ENCODE measurements at places on chromosomes 6 and 20. TPM values are rescaled to one million over a fixed set of nuclear protein-coding genes. Genes with fewer than 3 reads are reported as not detected.

DNA sequence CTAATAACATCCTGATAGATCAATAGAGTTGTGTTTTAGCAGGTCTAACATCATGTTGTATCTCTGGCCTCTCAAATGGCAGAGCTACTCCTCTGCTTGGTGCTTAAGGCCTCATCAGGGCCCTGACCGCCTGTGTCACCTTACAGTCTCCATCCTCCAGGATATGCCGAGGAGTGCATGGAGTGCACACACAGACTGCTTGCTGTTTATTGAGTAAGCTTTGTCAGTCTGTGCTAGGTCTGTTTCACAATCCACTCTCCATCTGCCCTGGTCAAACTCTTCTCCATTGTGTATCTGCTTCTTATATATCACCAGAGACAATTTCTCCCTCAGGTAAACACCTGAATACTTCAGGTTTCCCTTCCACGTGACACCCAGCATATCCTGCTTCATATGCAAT, 136.1 kb downstream of the SLC24A3 start:
- no peak overlapping the region for H3K27ac ChIP-seq
- no peaks in the 10 kb centered on the region for H3K27me3 ChIP-seq
- no peak for DNase-seq

DNA sequence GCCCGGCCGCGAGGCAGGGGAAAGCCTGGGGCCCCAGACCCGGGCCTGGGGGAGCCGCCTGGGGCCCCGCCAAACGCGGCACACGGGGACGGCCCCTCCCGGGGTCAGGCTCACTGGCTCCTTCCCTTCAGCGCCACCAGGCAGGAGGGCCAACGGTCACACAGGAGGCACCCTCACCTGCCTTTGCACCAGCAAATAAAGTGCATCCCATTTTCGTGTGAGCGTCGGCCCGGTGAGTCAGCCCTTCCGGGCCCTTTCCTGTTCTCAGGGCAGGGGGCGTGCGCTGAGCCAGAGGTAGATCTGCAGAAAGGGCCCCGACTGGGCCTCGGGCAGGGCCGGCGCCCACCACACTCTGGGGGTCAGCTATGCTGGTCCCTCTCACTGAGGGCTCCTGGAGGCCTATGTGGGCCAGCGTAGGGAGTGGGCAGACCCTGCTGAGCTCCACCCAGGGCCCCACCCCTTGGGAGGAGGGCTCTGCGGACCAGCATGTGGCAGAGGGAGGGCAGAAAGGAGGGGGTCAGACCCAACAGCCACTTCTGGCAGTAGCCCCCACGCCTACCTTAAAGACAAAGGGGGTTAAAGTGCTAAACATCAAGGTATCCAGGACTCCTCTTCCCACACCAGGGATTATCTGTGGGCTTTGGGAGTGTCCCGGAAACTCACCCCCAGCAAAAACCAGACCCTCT, 931 bp upstream of the UCKL1 start:
- peak overlapping the region; percentile 88 for H3K4me3 ChIP-seq
- no peaks in the 10 kb centered on the region for H3K27me3 ChIP-seq
- H3K4me1 ChIP-seq, result peaks cover 41% of the 10 kb centered on the region
- peak overlapping the region; percentile 46 for H3K27ac ChIP-seq

GRCh38 chr6:74752303-74752702, 453.6 kb downstream of the COL12A1 start:
- no peak for DNase-seq
- no peaks in the 10 kb centered on the region for H3K27me3 ChIP-seq
- H3K27ac ChIP-seq, result no peak overlapping the region
- no peak overlapping the region for H3K4me3 ChIP-seq
- no peaks in the 10 kb centered on the region for H3K4me1 ChIP-seq
- no peaks in the 10 kb centered on the region for H3K36me3 ChIP-seq

- H3K4me1 ChIP-seq, result no peaks in the 10 kb centered on the region
- no peaks in the 10 kb centered on the region for H3K36me3 ChIP-seq
- no peak for DNase-seq
- no peak overlapping the region for H3K27ac ChIP-seq
Measured at GRCh38 chr6:74431873-74432580, 736.0 kb downstream of the CD109 start.

DNA sequence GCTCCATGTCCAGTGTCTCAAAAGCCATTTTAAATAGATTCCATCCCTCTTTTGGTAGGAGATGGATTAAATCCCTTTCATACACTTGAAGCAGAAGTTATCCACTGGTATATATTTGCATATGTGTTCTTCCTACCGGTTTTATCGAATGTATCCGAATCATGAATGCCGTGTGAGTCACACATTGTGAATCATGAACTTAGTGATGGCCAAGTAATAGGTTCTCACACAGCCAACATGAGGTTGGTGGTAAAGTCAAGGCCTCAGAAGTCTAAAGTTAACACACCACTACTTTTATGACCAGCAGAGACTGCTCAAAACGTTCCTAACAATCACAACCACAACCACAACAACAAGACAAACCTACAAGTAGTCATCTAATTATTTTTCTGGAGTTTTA, 345.5 kb downstream of the THBS2 start:
- no peak overlapping the region for H3K4me3 ChIP-seq
- no peak for DNase-seq
- no peaks in the 10 kb centered on the region for H3K36me3 ChIP-seq
- no peak overlapping the region for H3K27ac ChIP-seq
- H3K4me1 ChIP-seq, result no peaks in the 10 kb centered on the region
- H3K27me3 ChIP-seq, result no peaks in the 10 kb centered on the region

ABHD16B gene
- 13.8 TPM for total RNA-seq

GRCh38 chr20:8972963-8973705, 95.8 kb upstream of the PLCB4 start:
- H3K36me3 ChIP-seq, result no peaks in the 10 kb centered on the region
- H3K27me3 ChIP-seq, result no peaks in the 10 kb centered on the region
- H3K27ac ChIP-seq, result no peak overlapping the region
- no peak for DNase-seq
- H3K4me3 ChIP-seq, result no peak overlapping the region

GRCh38 chr6:10883312-10884244, 1.7 kb upstream of the GCM2 start:
- no peaks in the 10 kb centered on the region for H3K27me3 ChIP-seq
- H3K36me3 ChIP-seq, result no peaks in the 10 kb centered on the region
- H3K27ac ChIP-seq, result no peak overlapping the region
- peaks cover 8% of the 10 kb centered on the region for H3K4me1 ChIP-seq

COL21A1 gene
- 6.6 TPM for total RNA-seq

KIZ gene
- total RNA-seq, result 73.3 TPM

- no peaks in the 10 kb centered on the region for H3K36me3 ChIP-seq
- H3K4me1 ChIP-seq, result no peaks in the 10 kb centered on the region
- no peak for DNase-seq
- H3K27me3 ChIP-seq, result no peaks in the 10 kb centered on the region
Measured at GRCh38 chr6:119129968-119130484, 51.6 kb upstream of the FAM184A start.

DNA sequence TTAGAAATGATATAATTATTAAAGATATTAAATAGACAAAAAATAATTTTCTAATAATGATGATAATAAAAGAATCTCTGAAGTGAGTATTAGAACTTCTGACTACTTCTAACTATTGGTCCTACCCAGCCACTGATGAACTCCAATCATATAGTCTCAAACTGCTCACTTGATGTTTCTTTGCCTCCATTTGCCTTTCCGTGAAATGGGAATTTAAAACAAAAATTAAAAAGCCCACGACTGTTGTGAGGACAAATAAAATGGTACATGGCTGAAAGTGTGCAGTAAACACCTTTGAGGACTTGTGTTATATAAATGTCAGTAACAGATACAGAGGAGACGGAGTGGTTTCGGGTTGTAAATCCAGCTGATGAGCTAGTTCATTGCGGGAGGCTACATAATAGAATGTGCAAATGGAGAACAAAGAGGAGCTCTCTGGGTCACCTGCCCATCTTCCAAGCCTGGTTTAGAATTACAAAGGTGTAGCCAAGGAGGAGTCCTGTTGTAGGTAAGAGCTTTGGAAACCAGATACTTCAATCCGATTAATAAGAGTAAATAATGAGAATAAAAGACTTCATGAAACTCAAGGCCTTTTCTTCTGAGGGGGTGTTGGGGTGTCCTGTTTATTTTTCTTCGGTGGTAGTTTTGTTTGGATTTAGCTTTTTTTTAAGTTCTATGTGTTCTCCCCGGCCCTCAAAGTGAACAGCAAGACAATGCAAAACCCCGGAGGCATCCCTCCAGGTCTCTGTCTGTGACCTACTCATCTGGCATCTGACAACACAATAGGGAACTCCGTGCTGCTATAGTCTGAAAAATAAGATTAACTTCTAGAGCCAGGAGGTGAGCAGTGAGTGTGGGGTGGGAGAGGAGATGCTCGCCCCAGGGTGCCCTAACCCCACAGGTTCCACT, 4.4 kb upstream of the PXDC1 start:
- no peaks in the 10 kb centered on the region for H3K4me1 ChIP-seq
- no peaks in the 10 kb centered on the region for H3K36me3 ChIP-seq
- H3K27ac ChIP-seq, result no peak overlapping the region
- no peak for DNase-seq

DNA sequence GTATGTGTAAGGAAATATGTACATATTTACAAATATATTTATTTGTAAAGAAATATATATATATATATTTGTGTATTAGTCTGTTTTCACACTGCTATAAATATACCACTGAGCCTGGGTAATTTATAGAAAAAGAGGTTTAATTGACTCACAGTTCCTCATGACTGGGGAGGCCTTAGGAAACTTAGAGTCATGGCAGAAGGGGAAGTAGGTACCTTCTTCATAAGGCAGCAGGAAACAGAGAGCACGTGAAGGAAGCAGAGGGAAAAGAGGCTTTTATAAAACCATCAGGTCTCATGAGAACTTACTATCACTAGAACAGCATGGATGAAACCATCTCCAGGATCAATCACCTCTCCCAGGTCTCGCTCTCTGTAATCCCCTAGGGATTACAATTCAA, 644.5 kb upstream of the HS3ST5 start:
- H3K4me1 ChIP-seq, result no peaks in the 10 kb centered on the region
- H3K27ac ChIP-seq, result no peak overlapping the region
- H3K27me3 ChIP-seq, result no peaks in the 10 kb centered on the region
- no peaks in the 10 kb centered on the region for H3K36me3 ChIP-seq
- DNase-seq, result no peak

- H3K27ac ChIP-seq, result no peak overlapping the region
- no peaks in the 10 kb centered on the region for H3K27me3 ChIP-seq
- H3K4me1 ChIP-seq, result peaks cover 20% of the 10 kb centered on the region
- peak; percentile 45 for DNase-seq
Measured at GRCh38 chr6:136737871-136738691, 54.2 kb downstream of the MAP3K5 start.

GNAS-AS1 gene
- total RNA-seq, result 4.4 TPM

- DNase-seq, result no peak
- H3K4me3 ChIP-seq, result no peak overlapping the region
- peaks cover 29% of the 10 kb centered on the region for H3K4me1 ChIP-seq
- no peaks in the 10 kb centered on the region for H3K27me3 ChIP-seq
- H3K36me3 ChIP-seq, result no peaks in the 10 kb centered on the region
Measured at GRCh38 chr6:154458565-154459470, 51.7 kb downstream of the CNKSR3 start.

DNA sequence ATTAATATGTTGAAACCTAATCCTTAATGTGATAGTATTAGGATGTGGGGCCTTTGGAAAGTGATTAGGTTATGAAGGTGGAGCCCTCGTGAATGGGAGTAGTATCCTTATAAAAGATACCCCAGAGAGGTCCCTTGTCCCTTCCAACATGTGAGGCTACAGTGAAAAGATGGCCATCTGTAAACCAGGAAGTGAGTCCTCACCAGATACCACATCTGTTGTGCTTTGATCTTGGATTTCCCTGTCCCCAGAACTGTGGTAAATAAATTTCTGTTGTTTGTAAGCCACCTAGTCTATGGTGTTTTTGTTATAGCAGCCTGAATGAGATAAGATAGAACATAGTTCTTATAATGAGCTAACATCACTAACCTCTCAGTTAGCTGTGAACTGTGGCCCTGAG, 16.6 kb upstream of the CALHM6 start:
- no peak overlapping the region for H3K27ac ChIP-seq
- DNase-seq, result no peak
- no peaks in the 10 kb centered on the region for H3K4me1 ChIP-seq
- no peaks in the 10 kb centered on the region for H3K27me3 ChIP-seq

- H3K27ac ChIP-seq, result peak within 1 kb of the TSS; percentile 87
- peak within 1 kb of the TSS; percentile 81 for H3K4me3 ChIP-seq
- H3K36me3 ChIP-seq, result no peaks in the 10 kb centered on the region
- no peaks in the 10 kb centered on the region for H3K27me3 ChIP-seq
- peak; percentile 81 for DNase-seq
- peaks cover 27% of the 10 kb centered on the region for H3K4me1 ChIP-seq
Measured at GRCh38 chr6:33276864-33277662, at the start of gene B3GALT4. Gene B3GALT4, plus strand, starts transcription at chr6:33277123. Its CDS starts 297 bp downstream, at chr6:33277420.

- no peaks in the 10 kb centered on the region for H3K27me3 ChIP-seq
- H3K27ac ChIP-seq, result no peak overlapping the region
- no peak overlapping the region for H3K4me3 ChIP-seq
- DNase-seq, result peak; percentile 52
Measured at GRCh38 chr6:107679457-107679856, 144.7 kb downstream of the SCML4 start.

ASIP gene
- not detected for total RNA-seq

EMILIN3 gene
- total RNA-seq, result 4.2 TPM

DNA sequence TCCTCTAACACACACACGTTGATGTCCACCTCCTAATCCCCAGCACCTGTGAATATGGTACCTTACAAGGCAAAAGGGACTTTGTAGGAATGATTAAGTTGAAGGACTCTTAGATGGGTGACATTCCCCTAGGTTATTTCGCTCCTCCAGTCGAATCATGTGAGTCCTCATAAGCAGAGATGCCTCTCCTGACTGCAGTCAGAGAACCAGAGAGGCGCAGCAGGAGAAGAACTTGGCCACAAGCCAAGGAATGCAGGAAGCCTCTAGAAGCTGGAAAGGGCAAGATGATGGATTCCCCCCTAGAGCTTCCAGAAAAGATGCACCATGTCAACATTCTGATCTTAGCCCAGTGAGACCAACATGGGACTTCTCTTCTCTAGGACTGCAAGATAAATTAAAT, 133.1 kb upstream of the PTPRT start:
- no peaks in the 10 kb centered on the region for H3K27me3 ChIP-seq
- H3K4me1 ChIP-seq, result no peaks in the 10 kb centered on the region
- no peak overlapping the region for H3K27ac ChIP-seq
- no peaks in the 10 kb centered on the region for H3K36me3 ChIP-seq
- DNase-seq, result peak; percentile 50

- peak overlapping the region; percentile 12 for H3K4me3 ChIP-seq
- peaks cover 9% of the 10 kb centered on the region for H3K4me1 ChIP-seq
- no peaks in the 10 kb centered on the region for H3K27me3 ChIP-seq
Measured at GRCh38 chr6:165987483-165988301, 180.0 kb downstream of the TBXT start.

DNA sequence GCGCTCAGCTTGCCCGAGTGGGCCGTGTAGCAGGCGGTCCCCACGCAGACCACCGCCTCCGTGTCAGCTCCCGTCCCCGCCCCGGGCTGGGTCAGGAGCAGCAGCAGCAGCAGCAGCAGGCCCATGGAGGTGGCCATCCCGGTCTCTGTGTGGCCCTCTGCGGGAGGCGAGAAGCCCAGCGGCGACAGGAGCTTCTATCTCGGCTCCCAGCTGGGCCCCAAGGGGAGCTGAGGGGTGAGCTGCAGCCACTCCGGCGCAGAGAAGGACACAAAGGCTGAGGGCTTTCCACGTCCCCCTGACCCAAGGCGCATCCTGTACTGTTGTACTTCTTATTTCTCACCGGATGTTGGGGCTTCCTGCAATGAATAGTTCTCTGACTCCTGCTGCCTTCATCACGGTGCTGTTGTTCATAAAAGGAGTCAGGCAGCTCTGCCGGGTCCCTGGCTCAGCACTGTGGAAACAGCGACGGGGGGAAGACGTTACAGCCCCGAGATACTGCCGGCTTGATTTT, at the start of gene CD93:
CD93 (minus strand) TSS at position 269 of the 511 bp plus-strand sequence; CDS start at position 137, 132 bp downstream.
- peak; percentile 45 for DNase-seq
- peaks cover 43% of the 10 kb centered on the region for H3K4me1 ChIP-seq
- no peaks in the 10 kb centered on the region for H3K36me3 ChIP-seq
- no peaks in the 10 kb centered on the region for H3K27me3 ChIP-seq

All from testis (tissue), 5 donors.